ENCODE measurements at places on chromosomes 3 and 15. TPM values are rescaled to one million over a fixed set of nuclear protein-coding genes. Genes with fewer than 3 reads are reported as not detected.

Gene CCR8
- total RNA-seq = 1.9 TPM

Gene RBSN
- 20.5 TPM for total RNA-seq

Gene TNFSF10
- total RNA-seq = 83.8 TPM

Gene SAMMSON
- not detected for total RNA-seq

Gene KNG1
- total RNA-seq = not detected

Gene ACP3
- not detected for total RNA-seq

Gene ATP13A4
- total RNA-seq = 1.6 TPM

Gene TM4SF1
- not detected for total RNA-seq

Gene SLC38A3
- total RNA-seq = not detected

Gene ZBED2
- 3.6 TPM for total RNA-seq

Gene CSK
- total RNA-seq = 348 TPM

Gene ZNF592
- 44.3 TPM for total RNA-seq

Gene LRRC2
- 0.27 TPM for total RNA-seq

Gene CNTN4
- total RNA-seq = not detected

Gene MYRIP
- not detected for total RNA-seq

Gene CYP1A2
- total RNA-seq = not detected

Gene CSTA
- not detected for total RNA-seq

Gene MASP1
- total RNA-seq = not detected

Gene ATP13A3
- total RNA-seq = 73.8 TPM

DNA sequence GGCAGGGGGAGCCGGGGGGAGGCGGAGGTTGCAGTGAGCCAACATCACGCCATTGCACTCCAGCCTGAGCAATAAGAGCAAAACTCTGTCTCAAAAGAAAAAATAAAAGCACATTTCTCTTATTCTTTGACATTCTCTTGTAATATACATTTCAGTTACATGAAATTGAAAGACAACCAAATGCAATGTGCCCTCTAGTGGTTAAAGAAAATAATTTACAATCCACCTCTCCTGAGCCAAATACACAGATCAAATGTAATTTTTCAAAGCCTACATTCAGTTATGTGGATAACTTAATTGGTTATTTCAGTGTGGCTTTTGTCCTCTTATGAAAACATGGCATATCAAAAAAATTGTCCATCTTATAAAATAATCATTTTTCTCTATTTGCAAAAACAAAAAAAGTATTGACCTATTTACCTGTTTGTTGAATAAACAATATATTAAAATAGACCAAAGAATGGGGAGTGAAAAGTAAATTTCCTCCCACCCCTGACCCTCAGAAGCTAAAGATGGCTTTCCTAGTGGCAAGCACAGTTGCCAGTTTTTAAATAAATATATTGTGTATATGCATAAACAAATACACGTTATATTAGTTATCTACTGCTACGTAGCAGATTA lies 14.2 kb upstream of the U2SURP start:
- DNase-seq = no peak

- no peak for DNase-seq
Measured at GRCh38 chr15:70947351-70948335, 55.0 kb downstream of the LRRC49 start.

DNA sequence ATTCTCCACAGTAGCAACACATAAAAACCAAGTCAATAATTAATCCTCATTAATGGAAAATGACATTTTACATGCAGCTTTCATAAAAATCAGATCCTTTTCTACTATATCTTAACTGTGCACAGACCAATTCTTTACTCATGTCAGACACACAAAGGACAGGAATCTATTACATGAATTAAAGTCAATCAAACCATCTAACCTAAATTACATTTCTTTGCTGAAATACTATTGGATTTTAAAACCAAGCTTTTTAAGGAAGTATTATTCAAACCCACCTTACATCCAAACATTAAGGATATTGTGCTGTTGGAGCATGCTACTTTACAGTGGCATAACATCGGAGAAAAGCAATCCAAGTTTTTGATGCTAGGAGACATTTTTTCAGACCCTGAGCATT lies 72.8 kb downstream of the DLG1 start:
- DNase-seq = no peak

- DNase-seq = no peak
Measured at GRCh38 chr3:197820550-197821335, 29.7 kb downstream of the LRCH3 start.

GRCh38 chr3:133479895-133480669 lies 80.2 kb downstream of the BFSP2 start:
- DNase-seq = no peak

DNA sequence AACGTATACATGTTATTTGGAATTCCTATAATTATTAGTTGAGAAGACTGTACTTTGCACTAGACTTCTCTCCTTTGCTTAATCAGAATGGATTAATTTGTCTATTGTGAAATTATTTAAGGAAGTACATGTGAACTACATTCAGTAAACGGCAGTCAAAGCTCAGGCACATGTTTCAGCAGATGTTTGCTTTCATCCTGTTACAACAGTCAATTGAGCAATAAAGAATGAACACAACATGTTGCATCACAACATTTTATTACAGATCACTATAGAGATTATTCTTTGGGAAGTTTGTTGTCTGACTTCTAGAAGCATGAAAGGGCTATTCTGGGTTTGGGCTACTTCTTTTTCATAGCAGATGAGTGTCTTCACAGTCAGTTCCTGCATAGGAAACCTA lies 39.2 kb downstream of the RAB27A start:
- DNase-seq = no peak

GRCh38 chr3:178546079-178546478 lies 9.8 kb downstream of the KCNMB2 start:
- no peak for DNase-seq

GRCh38 chr3:57030721-57031120 lies 29.7 kb upstream of the SPATA12 start:
- no peak for DNase-seq

DNA sequence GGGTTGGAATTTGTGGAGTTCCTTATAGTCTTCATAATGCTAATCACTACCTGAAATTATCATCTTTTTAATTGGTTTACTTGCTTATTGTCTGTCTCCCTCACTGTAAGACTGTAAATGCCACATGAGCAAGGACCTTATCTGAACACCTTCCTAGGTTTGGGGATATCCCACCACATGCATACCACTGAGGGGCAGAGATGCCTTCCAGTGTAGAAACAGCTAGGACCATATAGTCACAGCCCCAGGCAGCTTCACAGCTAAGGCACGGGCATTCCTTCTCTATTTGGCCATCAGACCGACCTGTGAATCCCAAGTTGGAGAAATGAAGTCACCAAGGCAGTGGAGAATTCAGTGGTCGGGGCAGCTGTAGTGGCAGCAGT lies 28.6 kb downstream of the PAQR9 start:
- no peak for DNase-seq

DNA sequence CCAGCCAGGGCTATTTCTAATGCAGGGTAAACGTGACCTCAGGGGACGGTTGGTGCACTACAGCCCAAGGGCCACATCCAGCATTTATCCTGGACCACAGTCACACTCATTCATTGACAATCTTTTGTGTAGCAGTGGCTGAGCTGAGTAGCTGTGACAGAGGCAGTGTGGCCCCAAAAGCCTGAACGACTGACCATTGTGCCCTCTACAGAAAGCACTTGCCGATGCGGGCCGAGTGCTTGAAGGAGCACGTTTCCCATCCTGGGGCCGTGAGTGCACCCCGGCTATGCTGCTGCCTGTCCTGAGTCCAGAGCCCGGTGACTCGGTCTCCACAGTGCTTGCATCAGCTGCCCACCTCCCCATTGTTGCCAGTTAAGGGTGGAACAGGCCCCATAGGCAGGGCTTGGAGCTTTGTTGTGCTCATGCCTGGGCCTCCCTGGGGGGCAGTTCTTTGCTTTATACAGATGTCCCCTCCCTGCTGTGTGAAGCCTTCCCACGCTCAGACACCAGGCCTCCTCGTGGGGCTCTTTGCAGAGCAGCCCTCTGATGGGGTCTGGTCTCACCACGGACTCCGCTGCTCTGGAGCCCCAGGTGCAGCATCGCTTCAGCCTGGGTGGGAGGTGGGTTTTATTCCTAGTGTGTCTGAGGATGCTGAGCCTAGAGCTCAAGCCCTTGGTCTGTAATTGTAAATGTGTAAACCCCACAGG lies 13.0 kb upstream of the SNRPA1 start:
- no peak for DNase-seq

DNA sequence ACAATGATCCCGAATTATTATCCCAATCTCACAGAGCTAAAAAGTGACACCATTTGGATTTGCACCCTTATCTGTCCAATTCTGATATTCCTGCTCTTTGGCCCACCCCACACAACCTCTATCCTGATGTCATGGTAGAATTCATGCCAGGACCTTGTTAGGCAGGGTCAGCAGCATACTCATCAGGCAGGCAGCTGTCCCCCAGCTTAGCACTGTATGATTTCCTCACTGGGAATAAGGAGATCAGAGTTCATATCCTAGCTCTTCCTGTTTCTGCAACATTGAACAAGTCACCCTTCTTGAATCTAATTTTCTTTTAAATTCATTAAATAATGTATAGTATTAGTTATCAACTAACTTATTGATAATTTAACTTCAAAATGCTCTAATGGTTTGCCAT lies 12.0 kb upstream of the C3orf80 start:
- DNase-seq = no peak

GRCh38 chr3:127991251-127991650 lies 61.0 kb upstream of the SEC61A1 start:
- DNase-seq = no peak

GRCh38 chr15:78811825-78812183 lies 540 bp upstream of the ADAMTS7 start:
- no peak for DNase-seq

DNA sequence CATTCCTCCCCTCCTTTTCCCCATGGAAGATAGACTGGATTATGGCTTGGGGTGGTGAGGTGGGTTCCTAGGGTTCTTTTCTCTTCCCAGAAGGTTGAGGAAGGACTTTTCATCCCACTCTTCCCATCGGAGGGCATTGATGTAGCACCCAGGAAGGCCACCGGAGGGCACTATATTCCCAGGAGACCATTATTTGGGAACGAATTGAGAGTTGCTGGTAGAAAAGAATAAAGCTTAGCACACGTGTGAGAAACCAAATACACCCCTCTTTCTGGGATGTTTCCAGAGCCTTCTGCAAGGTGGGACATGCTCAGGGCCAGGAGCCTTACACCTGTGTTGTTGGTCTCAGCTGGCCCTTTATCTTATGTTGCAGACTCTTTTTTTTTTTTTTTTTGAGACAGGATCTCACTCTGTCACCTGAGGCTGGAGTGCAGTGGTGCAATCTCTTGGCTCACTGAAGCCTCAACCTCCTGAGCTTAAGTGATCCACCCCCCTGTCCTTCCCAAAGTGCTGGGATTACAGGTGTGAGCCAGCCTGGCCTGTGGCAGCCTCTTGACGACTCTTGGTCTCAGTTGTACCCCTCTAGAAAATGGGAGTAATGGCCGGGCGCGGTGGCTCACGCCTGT lies 6.3 kb upstream of the CDC25A start:
- DNase-seq = peak; percentile 30

DNA sequence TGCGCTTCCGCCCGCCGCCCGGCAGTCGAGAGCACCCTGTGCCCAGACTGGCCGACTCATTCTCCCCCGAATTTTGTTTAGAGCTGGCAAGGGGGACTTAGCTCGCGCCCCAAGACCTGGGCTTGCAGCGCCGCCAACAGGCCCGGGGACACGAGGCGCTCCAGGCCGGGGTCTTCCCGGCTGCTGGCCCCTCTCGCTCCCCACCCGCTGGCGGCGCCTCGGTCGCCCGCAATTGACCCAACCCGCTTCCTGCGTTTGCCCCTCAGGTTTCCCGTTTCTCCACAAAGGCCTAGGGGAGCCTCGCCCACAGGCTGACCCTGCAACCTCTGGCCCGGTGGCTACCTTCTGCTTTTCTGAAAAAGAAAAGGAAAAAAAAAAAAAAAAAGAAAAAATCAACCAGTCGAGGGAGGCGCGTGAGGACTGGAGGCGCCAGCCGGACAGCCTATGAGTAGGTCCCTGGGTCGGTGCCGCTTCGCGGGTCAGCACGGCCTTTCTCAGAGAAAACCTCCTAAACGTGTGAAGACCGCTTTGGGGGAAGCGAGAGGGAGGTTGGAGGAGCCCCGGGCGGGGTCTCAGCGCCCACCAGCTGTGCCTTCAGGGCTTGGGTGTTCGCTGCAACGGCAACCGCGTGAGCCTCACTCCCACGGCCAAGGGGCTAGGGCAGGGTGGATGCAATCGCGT lies 7.2 kb downstream of the FOXL2 start:
- DNase-seq = no peak

DNA sequence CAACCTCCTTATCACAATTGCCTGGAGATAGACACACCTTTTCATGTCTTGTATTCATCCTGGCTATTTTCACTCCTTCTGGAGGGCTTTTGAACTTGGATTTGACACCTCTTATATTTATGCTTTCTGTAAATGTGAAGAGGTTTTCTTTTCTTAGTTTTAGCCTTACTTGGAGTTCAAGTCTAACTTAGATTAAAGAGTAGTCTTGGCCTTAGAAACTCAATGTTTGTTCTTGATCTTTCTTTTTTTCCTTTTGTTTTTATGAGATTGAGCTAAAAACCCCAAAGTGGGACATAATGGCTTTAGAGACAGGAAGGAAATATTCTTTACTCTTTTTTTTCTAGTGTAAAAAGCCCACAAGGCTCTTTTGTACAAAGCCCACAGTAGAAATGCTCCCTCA lies 1054.9 kb downstream of the ROBO1 start:
- no peak for DNase-seq

DNA sequence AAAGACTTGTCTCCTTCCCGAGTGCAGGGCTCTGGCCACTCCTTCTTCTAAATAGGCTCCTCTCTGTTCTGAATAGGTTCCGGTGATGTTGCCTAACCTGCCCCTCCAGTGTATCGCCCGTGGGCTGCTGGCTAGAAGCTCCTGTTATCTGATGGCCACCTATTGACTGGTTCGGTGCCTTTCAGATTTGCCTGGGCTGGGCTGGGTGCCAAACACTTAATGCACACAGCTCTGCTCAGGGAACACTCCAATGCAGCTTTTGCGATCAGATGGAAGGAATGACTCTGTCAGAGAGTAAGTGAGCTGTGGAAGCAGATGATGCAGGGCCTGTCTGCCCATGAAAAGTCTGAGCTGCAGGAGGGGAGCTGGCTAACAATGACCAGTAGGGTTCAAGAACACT lies 112.9 kb downstream of the CORO2B start:
- no peak for DNase-seq

DNA sequence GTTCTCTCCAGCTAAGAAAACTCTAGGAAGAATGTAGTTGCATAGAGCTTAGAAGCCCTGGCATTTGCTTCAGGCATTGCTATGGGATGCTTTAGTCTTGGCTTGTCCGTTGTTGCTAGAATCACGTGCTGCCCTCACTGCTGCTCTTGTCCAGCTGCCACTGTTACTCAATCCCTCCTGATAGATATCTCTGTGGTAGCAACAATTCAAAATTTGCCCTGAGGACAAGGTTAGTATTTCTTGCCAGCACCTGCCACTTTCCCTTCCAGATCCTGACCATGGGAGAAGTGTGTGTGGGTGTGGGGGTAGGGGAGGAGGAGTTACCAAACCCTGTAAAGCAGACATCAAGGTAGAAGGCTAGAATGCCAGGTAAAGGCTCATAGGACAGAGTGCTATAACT lies 113.8 kb downstream of the PPM1L start:
- no peak for DNase-seq

- no peak for DNase-seq
Measured at GRCh38 chr3:99951701-99952100, 134.0 kb downstream of the CMSS1 start.

- no peak for DNase-seq
Measured at GRCh38 chr15:29135702-29136646, 133.6 kb downstream of the NSMCE3 start.
